NCI-H526 (cell line): ENCODE measurements at places on chromosomes 13 and 19.

DNA sequence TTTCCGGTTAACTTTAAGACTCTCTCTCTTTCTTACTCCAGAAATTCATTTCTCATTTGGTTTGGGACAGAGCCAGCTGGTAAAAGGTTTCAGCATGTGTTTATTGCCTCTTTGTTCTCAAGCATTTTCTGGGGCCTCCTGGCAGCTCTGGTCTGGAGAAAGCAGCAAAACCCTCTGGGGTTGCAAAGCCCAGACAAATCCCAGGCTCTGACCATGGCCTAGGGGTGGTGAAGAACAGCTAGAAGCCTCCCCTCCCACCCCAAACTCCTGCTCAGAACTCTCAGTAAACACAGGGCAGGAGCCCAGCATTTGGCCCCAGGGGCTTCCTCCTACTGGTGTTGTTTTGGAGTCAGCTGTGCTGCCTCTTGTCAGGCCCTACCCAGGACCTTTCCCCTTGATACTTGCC is 124.2 kb upstream of the SERP2 start:
- no peak for DNase-seq

GRCh38 chr13:80591976-80592740 is 251.2 kb upstream of the SPRY2 start:
- DNase-seq, result no peak

DNA sequence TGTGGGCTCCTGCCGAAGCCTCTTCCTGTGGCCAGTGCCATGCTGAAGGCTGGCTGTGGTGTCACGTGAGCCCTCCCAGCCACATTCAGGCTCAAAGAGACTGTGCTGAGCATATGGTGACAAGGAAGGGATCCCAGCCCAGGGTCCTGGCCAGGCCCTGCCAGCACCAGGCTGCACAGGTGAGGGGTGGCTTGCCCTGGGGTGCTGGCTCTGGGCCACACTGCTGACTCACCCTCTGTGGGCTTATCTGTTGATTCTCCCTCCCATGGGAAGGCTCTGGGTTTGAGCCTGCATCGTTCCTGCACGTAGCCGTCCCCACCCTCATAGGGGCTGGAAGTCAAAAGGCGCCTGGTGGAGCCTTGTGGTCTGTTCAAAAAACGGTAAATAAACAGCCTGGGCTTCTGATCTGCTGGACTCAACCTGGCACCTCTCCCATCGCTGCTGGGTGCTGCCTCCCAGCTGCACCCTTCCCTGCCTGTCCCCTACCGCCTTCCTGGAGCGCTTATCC is 31.1 kb downstream of the DNM2 start:
- DNase-seq, result no peak

DNA sequence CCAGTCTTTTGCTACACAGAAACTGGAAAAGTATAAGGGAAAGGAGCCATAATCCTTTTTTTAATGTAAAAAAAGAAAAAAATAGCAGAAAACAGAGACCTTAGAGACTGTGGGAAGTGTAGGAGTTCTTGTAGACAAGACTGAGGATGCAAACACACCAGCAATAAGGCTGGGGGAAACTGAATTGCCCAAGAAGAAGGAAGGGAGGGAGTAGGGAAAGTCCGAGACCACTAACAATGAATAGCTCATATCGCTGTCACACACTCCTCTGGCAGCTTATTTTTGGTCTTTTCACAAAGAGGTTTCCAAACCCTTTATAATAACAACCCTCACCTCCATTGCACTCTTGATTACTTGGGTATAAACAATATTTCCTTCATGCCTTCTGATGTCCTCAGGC is 952.0 kb downstream of the SLITRK5 start:
- DNase-seq, result no peak
